ENCODE measurements at places on chromosomes 5 and 9.

DNA sequence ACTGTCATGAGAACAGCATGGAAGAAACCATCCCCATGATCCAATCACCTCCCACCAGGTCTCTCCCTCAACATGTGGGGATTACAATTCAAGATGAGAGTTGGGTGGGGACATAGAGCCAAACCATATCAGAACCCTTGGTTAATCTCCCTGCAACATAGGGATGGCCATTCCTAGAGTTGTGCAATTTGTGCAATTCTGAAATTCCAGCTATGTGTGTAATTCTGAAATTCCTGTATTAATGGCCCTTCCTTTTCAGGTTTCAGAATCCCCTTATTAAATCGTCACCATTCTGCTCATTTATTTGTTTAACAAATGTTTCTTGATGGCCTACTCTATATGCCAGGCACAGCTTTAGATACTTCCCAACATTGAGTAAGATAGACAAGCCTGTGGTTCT is 282.6 kb downstream of the SMARCA2 start:
- no peak for DNase-seq

DNA sequence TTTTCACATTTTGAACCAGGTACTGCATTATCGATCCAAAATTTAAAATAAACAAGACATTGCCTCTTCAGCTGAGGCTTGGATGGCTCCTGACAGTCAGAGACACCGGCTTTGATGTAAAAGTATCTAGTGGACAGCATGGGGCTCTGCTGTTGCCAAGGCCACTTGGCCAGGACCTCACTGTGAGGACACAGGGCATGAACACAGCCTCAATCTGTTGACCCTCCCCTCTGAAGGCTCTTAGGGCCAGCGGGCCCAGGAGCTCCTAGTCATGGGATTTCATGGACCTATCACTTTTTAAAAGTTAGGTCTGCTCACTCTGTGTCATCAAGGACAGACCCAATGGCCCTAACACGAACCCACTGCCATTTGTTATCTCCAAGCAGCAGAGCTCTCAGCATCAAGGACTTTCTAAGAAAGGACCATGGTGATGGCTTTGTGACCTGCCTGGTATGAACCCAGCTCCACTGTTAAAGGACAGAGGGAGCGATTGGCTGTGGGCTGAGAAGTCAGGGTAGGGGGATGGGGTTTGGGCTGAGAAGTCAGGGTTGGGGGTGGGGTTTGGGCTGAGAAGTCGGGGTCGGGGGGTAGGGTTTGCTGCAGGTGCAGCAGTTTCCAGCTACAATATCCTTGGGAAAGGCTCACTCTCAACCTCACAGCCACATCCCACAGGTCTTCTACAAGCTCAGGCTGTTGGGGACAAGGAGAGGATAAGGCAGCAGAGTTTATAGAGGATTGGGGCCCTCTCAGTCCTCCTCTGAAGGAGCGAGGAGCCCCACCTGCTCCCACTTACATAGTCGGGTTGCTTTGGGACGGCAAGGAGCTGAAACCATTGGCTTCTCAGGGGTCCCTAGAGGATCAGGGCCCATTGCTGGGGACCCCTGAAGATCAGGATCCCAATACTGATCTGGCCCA is 146.8 kb downstream of the BARX1 start:
- DNase-seq, result no peak

DNA sequence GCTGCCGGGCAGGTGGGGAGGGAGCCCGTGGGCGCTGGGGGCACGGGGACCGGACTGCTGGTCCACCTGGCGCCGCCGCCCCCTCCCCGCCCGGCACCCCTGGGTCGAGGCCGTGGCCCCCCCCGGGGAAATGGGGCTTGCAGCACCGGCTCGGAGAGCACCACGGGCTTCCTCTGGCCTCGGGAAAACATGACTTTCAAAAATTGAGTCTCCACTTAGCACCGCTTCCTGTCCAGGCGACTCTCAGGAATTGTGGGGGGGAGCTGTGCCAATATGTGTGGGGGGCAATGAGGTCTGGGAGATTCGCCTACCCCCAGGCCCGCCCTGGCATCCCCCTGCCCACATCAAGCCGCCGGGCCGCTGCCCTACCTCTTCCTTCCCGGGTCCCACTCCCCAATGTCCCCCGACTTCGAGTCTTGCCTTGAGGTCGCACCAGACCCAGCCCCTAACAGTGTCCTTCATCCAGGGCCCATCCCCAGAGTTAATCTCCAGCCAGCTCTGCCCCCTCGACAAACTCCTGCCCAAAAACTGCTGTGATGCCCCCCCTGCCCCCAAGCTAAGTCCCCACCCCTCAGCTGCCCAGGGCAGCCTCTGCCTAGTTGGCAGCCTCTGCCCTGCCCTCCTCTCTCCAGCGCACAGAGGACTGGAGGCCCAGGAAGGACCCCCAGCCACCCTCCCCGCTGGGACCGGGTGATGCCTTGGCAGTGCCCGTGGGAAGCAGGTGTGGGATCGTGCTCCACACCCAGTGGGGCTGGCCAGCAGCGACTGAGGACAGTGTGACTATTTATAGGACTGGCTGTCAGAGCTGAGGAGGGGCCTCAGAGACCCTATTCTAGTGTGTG is 3.9 kb downstream of the EGFL7 start:
- no peak for DNase-seq

DNA sequence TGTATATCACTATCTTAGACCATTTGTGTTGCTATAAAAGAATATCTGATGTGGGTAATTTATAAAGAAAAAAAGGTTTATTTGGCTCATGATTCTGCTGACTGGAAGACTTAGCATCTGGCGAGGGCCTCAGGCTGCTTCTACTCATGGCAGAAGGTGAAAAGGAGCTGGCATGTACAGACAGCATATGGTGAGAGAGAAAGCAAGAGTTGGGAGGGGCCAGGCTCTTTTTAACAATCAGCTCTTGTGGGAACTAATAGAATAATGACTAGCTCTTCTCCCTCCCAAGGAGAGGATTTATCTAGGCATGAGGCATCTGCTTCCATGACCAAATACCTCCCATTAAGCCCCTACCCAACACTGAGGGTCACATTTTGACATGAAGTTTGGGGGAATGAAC is 130.2 kb upstream of the SV2C start:
- no peak for DNase-seq

DNA sequence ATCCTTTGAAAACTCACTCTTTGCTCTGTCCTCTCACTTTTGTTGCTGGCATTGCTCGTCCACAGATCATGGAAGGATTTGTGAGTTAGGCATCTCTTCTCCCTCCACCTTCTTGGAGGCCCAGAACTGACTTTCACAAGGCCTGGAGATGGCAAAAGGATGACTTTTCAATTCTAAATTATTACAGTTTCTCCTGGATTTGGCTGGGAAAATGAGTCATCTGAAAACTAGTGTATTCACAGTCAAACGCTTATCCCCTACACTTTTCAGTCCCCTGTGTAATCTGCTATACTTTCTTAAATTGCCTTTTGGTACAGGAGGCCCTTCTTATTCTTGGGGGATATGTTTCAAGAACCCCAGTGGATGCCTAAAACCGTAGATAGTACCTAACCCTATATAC is 35.6 kb downstream of the ADRA1B start:
- no peak for DNase-seq

- no peak for DNase-seq
These were observed 8.4 kb downstream of the SLC2A6 start for GRCh38 chr9:133470427-133470924.

DNA sequence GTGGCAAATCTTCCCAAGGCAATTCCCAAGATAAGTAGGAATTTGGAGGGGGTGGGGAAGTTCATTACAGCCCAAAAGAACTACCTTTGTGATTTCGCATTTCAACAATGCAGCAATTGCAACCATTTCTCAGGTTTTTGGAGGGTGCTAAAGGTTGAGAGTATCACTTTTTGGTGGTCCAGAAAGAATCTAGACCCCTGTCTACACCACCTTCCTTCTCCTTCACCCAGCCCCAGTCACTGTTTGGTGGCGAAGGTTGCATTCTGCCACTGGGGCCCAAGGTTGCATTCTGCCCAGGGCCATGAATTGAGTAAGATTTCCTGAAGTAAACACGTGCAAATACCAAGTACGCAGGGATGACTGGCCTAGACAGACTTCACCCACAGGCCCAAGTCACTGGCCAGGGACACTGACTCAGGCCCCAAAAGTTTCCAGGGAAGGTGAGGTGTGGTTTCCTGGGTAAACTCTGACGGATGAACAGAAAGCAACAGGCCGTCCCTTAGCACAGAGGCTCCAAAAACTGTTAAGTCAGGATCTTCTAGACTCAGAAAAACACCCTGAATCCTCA is 5.7 kb downstream of the PDE6A start:
- DNase-seq, result peak; percentile 24

DNA sequence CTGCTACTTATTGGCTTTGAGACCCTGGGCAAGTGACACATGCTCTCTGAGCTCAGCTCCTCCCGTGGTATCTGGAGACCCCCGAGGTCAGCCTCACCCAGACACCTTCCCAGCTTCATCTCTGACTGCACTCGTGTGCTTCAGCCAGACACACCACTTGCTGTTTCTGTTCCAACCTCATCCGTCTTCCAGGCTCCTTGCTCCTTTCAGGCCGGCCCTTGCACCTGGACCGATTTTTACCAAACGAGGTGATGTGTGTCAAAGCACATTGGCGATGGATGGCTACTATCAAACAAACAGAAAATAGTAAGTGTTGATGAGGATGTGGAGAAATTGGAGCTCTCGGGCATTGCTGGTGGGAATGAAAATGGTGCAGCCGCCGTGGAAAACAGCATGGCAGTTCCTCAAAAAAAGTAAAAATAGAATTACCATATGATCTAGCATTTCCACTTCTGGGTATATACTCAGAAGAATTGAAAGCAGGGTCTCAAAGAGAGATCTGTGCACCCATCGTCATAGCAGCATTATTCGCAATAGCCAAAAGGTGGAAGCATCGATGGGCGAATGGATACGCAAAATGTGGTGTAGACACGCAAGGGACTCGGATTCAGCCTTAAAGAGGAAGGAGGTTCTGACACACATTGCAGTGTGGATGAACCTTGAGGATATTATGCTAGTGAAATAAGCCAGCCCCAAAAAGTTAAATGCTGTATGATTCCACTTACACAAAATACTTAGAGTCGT is 96.1 kb upstream of the IER5L start:
- DNase-seq, result no peak

- peak; percentile 82 for DNase-seq
These were observed 29.9 kb upstream of the OBP2B start for GRCh38 chr9:133238851-133239532.

GRCh38 chr9:37034938-37035647 is 1.0 kb upstream of the PAX5 start:
- no peak for DNase-seq

DNA sequence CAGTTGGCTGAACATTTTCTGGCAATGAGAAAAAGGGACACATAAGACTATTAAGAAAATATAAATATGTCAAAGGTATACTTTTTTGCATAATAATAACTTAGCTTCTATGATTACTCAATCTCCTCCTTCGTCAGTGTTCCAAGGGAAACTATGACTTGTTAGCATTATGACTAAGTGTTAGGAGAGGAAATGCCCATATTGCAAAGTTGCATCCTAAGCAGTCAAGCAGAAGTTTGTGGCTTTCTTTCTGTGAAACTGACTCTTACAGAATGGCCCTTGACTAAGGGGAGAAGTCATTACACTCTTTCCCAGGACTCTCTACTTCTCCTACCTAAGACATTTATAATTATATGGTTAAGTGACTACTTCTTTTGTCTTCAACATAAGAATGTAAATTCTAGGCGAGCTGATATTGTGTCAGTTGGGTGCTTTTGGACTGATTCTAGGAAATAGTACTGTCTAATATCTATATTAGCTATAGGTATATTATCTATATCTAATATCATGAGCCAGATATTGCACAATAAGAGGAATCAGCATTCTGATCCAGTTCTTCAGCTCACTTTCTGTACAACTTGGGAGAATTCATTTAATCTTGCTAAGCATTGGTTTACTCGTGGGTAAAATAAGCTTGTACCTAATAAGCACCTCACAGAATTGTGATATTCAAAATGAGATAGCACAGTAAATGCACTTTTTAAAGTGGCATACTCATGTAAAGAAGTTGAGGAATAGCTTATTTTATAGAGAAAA is 16.4 kb upstream of the SPINK6 start:
- DNase-seq, result no peak

Data from activated T-cell treated with anti-CD3 and anti-CD28 coated beads, Interleukin-2, amount 50 U/mL, for 48 hours (primary cell).